ENCODE measurements at places on chromosomes 16 and 17.

- DNase-seq, result no peak
These were observed 12.3 kb upstream of the SEPHS2 start for GRCh38 chr16:30457743-30458560.

DNA sequence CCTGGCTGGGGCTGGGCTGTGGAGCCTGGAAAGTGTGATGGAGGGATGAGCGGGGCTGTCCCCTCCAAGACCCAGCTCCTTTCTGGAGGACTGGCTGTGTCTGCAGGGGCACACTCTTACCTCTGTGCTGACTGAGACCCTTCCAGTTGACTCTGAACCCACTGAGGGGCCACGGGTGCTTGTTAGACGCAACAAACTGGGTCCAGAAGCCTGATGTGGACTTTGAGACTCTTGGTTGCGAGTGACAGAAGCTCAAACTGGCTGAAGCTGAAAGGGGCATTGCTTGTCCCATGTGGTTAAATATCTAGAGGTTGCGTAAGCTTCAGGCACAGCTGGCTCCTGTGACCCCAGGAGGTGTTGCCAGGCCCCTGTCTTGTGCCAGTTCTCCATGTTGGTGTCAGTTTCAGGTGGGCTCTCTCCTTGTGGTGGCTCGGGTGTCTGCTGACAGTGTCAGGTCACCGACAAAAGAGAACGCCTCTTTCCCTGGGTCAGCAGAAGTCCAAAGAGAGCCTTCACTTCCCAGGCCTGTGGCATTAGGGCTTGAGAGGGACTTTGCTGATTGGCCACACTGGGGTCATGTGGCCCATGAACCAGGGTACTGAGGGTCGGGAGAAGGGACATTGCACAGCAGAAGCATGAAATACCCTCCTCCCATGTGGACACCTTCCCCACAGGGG lies 16.7 kb downstream of the ADCY7 start:
- no peak for DNase-seq

GRCh38 chr17:61398721-61399130 lies 917 bp upstream of the TBX2 start:
- no peak for DNase-seq

- no peak for DNase-seq
These were observed 21.9 kb downstream of the OMG start for GRCh38 chr17:31275116-31275515.

DNA sequence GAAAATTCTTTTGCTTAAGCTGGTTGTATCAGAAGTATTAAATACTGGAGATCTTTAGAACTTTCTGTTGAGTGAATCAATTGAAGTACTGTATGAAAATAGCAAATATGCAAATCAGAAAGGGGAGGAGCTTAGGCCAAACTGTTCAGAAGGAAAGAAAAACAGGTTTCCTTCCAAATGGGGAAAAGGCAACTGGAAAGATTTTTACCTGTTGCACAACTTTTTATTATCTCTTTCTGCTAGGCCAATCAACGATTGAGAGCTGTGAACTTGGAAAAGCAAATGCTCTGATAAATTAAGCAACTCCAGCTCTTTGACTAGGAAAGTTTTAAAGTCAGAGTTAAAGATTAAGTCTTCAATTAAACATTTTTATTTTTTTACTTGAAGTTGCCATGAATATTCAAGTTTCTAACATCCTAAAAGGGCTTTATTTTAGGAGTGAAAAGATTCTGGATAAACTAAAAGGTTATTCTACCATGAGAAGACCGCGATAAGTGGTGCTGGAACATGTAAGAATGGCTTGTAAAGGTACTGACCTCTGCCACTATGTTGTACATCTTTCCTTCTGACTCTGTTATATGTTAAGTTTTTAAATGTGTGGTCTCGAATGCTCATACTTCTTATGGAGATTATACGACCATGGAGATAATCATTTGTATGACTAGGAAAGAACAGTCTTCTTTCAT lies 16.5 kb downstream of the DCUN1D3 start:
- no peak for DNase-seq

- no peak for DNase-seq
These were observed 2.9 kb downstream of the ORAI3 start for GRCh38 chr16:30951750-30952149.

- DNase-seq, result no peak
These were observed 41.0 kb downstream of the OTOA start for GRCh38 chr16:21704733-21705132.

DNA sequence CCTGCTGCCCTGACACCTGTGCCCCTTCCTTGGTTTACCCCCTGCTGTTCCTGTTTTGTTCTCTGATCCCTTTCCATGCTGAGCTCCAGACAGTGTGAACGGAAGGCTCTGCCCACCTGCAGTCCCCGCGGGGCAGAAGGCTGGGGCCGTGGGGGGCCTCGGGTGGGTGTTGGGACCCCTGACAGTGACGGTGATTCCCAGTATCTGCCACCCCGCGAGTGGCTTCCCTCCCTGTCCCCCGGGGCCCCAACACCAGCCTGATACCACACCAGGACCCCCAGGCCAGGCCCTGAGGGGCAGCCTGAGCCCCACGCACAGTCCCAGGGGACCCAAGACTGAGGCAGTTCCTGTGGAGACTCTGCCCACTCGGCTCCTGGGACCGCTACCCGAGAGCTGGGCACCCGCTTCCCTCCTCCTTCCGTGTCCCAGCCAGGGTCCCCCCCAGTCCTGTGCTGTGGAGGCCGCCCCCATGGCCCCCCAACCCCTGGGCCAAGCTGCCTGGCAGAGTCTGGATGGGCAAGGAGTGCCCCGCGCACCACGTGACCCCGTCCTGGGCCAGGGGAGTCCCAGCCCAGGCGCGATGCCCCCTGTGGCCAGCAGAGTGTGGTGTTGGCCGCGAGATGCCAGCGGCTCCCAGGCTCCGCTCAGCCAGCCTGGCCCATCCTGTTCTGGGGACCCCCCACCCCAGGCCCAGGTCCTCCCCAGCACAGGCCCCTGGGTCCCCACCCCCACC lies 10.0 kb upstream of the C1QTNF8 start:
- peak; percentile 41 for DNase-seq

GRCh38 chr17:1914661-1915083 lies 84.9 kb downstream of the RPA1 start:
- no peak for DNase-seq

DNA sequence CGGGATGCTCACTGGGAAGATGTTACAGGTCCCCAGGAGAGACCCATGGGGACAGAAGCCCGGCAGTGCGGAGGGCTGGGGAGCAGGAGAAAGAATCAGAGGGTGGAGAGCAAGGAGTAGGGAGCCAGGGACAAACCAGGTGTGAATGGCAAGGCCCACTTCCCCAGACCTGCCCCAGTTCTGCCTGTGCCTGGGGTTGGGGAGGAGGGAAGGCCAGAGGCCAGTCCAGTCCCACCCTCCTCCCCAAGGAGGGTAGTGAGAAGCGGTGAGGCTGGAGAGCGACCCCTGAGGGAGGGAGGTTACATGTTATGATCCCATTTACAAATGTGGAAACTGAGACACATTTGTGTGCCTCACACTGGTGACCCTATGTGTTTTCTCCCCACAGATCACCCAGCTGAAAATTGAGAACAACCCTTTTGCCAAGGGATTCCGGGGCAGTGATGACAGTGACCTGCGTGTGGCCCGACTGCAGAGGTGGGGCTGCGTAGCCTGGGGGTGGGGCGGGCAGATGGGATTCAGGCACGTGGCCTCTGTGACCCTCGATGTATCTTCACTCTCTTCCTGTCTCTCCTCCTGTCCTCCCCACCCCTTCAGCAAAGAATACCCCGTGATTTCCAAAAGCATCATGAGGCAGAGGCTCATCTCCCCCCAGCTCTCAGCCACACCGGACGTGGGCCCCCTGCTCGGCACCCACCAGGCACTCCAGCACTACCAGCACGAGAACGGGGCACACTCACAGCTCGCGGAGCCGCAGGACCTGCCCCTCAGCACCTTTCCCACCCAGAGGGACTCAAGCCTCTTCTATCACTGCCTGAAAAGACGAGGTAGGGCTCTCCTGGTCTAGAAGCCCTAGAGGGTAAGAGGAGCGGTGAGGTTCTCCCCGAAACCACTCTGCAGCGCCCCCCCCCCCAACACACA lies 27.5 kb downstream of the TBX4 start:
- no peak for DNase-seq

DNA sequence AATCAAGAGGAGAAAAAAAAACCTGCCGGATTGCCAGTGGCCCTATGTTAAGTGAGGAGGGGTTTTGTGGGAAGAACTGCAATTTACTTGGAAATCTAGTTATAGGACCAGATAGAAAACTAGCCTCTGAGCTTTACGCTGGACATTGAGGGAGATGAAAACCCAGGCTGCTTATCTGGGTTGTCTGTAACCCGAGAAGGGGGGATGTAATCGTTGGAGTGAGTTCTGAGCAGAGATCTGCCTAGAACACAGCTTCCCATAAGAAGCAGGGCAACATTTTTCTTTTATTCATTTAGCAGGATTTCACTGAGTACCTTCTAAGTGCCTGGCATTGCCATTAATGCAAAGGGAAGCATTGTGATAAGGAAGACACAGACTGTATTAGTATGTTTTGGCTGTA lies 70.6 kb downstream of the KATNIP start:
- no peak for DNase-seq

DNA sequence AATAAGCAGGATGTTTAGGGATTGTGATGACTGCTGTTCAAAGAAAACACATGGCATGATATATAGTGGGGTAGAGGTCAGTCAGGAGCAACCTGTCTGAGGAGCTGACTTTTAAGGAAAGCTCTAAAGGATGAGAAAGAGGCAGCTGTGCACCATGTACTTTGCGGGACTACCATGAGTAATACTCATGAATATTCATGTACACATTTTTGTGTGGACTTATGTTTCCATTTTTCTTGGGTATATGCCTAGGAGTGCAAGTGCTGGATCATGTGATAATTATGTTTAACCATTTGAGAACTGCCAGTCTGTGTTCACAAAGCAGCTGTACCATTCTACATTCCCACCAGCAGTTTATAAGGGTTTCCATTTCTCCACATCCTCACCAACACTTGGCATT lies 35.8 kb downstream of the BEAN1 start:
- no peak for DNase-seq

DNA sequence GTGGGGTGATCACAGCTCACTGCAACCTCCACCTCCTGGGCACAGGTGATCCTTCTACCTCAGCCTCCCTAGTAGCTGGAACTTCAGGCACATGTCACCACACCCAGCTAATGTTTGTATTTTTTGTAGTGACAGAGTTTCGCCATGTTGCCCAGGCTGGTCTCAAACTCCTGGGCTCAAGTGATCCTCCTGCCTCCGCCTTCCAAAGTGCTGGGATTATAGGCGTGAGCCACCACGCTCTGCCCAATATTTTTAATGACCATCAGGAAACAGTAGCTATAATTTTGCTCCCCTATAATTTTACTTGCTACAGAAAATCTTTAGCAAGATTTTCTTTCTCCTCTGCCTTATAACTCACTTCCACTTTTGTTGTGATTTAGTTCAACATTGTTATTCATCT lies 29.7 kb upstream of the APPBP2 start:
- no peak for DNase-seq

GRCh38 chr17:44556832-44557606 lies at the start of gene FZD2:
Gene FZD2 (plus strand): TSS chr17:44557484. CDS start chr17:44557689, 205 bp downstream.
- peak; percentile 13 for DNase-seq

- no peak for DNase-seq
These were observed 436.7 kb downstream of the MAF start for GRCh38 chr16:79163691-79164387.

DNA sequence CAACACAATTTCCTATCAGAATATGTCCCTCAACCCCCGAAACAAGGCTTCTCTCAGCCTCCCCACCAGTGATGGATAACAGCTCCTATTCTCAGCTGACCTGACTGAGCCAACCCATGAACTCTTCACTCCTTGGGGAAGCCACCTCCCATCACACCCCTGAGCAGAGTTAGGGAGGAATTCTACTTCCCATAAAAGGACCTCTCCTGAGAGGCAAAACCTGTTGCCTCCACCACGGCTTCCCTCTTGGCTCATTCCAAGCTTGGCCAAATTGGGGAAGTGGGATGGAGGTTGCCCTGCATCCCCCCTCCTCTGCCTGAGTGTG lies 5.7 kb upstream of the RASL10B start:
- DNase-seq, result no peak

DNA sequence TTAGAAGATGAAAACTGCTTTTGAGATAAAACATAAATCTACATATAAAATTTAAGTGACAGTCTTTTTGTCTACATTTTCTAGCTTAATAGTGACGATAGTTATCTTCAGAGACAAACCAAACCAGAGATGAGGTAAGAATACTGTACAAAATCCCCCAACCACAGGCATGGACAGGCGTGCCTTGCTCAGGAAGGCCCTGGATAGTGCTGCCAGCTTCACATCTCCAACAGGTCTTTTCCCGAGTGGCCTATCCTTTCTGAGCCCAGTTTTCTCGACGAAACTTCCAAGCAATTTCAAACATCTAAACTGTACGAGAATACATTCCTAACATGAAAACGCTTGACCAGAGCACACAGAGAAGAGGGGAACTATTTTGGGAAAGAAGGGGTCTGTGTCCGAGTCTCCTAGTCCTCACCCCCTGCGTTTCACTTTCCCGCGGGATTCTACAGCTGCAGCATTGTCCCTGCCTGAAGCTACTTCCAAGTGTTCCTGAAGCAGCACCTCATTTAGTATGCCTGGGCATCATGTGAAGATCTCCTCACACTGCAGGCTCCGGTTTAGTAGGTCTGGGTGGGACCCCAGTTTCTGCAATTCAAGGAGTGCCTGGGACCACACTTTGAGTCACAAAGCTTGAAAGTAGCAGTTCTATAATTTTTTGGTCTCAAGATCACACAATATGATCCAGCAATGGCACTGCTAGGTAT lies 37.8 kb downstream of the GNA13 start:
- DNase-seq, result no peak

DNA sequence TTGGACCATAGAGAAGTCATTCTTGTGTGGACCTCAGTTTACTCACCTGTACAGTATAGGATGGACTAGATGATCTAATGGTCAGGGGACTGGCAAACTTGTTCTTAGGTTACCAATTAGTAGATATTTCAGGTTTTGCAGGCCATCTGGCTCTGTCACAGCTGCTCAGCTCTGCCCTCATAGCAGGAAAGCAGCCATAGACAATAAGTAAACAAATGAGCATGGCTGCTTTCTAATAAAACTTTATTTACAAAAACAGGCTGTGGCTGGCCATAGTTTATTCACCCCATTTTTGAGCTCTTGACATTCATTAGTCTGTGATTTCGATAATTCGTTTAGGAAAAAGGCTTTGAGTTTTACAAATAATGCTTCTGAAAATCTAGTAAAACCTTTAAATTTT lies 12.7 kb downstream of the BPTF start:
- DNase-seq, result no peak

DNA sequence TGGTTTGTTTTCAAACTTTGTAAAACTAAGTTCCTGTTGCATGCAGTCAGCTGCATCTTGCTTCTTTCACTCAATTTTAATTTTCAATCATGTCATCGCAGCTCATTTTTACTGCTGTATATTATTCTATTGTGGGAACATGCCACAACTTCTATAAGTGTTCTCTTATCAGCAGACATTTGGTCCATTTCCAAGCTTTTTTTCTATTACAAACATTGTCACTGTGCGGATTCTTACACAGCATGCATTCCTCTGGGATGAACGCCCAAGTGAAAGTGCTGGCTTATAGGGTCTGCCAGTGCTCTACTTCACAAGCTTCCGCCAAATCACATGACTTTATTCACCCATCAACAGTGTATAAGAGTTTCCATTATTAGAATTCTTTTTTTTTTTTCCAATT lies 22.7 kb downstream of the GINS3 start:
- no peak for DNase-seq

All from activated CD4-positive, alpha-beta T cell treated with anti-CD3 and anti-CD28 coated beads for 24 hours (primary cell).